ENCODE measurements at places on chromosomes 12 and 14.

GRCh38 chr12:47819138-47819895 lies 386 bp downstream of the HDAC7 start:
- DNase-seq: peak; percentile 92

DNA sequence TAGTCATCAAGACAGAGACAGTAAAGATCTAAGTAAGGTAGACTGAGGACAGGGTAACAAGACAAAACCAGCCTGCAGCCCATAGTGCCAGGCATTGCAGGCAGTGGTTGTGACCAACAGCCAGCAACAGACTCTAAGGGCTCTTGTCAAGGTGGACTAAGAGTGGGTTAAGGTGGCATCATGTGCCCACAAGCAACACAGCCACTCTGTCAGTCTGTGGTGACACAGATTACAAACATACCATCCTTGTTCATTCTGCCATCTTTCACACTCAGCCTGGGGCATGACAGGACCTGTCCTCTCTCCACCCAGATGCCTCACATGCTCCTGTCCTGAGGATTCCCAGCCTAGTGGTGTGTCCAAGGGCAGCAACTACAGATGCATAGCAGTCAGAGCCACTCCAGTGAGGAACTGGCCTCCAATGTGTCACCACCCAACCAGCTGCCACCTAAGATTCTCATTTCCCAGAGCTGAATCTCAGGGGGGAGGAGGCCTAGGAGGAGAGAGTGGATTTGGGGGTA lies 28.3 kb downstream of the VDR start:
- DNase-seq: no peak

- peak; percentile 51 for DNase-seq
These were observed 953 bp upstream of the DCAF5 start for GRCh38 chr14:69153873-69154270.

- no peak for DNase-seq
These were observed 2.6 kb upstream of the OR6J1 start for GRCh38 chr14:22646570-22647254.

DNA sequence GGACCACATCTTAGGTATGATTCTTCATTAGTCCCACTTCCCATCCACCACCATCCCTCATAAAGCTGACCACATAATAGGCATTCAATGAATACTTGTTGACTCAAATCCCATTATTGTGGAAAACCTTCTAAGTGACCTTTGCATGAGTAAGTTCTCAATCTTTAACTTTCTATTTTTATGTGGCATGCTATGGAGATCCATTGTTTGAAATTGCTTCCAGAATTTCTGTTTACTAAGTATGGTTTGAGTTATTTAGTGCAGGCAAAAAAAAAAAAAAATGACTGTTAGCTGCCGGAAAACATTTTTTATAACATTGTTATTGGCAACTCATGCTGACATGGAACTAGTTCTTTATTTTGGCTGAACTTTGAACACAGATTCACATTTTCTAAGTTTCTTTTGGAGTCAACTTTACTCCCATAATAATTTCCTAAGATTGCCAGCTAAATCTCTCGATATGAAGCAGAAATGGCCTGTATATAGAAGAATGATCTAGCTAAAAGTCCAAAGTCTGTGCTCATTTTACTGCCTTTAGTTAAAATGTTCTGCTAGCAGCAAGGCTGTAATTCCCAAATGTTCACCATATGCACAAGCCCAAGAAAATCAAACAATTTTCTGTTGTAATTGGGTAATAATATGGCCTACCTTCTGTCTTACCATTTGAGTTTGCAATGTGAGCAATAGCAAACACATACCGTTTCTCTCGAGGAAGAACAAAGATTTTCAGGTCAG lies 77.9 kb downstream of the PTGER2 start:
- no peak for DNase-seq

All from right cardiac atrium (tissue), 5 donors.